Gastrocnemius medialis (tissue), 4 donors: ENCODE measurements at places on chromosomes 7 and 10. TPM values are rescaled to one million over a fixed set of nuclear protein-coding genes. Genes with fewer than 3 reads are reported as not detected.

DNA sequence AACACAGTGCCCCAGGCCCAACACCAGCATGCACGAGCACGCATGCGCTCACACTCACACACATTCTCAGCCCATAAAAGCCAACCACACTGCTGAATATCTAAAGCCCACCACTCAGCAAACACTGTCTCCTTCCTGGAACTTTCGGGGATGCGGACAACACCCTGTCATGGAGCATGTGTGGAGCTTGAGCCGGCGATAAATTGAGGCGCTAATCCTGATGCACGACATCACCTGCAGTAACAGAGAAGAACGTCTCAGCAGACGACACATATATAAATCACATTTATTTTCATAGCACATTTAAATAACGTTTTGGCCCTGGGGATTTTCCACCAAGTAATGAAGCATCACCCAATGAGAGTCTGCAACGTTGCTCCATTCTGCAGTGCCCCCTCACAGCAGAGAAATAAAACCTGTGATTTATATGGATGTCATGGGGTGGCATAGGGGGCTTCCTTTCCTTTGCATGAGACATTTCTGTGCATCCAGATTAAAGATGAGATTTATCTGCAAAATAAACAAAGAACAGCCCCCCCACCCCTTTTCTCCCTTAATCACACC, 267.7 kb upstream of the NFE2L3 start:
- no peak for DNase-seq

DNA sequence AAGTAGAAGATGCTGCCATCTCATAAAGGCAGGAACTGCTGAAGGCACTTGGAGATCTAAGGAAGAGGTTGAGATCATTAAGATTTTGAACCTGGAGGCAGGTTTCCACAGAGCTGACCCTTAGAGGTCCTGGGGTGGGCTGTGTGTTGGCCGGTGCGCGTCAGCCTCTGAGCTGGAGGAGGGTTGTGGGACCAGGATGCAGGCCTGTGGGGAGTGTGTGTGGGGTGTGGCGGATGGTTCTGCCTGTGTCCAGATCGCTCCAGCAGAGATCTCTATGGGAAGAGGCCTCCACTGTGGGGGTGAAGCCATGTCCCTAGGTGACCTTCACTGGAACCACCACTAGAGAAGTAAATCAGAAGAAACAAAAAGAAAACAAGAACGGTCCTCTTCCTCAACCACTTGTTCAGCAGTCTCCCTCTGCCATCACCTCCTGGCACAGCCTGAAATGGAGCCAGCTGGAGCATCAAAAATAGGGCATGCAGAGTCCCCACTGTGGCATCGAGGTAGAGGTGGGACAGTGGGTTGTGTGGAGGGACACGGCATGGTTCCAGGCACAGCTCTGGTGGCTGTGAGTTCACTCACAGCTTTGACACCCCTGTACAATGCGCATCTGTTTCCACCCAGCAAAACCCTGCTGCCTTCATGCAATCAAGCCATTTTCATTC, 453.8 kb downstream of the TCERG1L start:
- DNase-seq, result no peak

- no peak for DNase-seq
Measured at GRCh38 chr7:81886211-81886764, 116.4 kb upstream of the HGF start.

DNA sequence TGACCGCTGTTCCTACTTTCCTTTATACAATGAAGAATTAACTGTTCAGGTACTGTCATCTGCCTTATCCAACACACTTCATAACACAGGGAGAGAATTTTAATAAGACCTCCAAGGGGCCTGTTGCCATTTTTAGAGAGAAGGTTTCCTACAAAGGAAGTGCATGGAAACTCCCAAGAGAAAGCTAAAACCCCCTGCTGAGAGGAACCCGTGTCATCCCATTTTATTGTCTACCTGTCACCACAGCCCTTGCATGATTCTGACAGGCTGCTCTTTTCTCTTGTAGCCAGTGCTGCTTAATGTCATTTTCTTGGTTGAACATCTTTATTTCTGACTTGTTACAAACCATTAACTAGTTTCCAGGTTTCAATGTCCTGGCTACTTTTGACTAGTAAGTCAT, 98.4 kb downstream of the SNX10 start:
- DNase-seq, result no peak

GRCh38 chr7:50869108-50869725, 86.5 kb upstream of the GRB10 start:
- no peak for DNase-seq

DNA sequence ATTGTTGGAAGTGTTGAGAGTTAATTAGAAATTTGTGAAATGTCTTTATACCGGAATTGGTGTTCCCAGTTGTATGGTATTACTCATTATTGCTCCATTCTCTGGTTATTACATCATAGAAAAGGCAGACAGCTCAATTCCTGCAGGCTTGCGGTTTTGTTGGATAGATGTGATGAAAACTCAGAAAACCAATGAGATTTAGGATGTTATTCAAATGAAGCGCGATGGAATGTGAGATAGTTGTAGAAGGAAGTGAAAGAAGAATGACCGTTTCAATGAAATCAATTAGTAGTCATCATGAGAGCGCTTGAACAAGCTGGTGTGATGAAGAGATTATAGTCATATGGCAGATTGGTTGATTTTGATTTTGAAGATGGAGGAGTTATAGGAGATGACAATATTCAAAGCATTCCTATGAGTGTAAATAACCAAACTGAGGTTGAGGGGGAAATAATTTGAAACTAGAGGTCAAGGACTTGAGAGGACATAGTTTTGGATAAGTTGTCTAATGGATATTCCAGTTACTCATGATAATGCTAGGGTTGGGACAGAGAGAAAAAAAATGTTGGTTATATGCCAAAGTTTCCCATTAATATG, 991.5 kb downstream of the NRG3 start:
- no peak for DNase-seq

RTKN2 gene
- not detected for total RNA-seq

GRCh38 chr7:98755138-98755898, 114.5 kb downstream of the TMEM130 start:
- no peak for DNase-seq

PSD gene
- total RNA-seq, result not detected

DNA sequence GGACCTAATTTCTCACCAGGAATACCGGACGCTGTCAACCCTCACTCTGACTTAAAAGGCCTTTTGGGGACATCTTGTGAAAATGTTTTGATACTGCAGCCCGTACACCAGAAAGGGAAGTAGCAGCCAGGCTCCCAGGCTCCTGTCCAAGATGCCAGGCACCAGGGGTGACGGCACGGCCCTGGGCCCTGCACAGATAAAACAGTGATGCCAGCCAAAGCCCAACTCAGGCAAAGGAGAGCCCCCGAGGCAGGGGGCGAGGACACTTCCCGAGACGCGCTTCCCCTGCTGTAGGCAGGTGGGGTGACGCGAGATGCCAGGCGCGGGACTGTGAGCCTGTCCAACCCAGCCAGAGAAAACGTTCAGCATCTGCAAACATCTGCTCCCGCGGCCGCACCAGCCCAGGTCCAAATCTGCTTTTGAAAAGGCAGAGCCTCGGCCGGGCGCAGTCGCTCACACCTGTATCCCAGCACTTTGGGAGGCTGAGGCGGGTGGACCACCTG, 15.7 kb downstream of the ZFAND2A start:
- no peak for DNase-seq

DNA sequence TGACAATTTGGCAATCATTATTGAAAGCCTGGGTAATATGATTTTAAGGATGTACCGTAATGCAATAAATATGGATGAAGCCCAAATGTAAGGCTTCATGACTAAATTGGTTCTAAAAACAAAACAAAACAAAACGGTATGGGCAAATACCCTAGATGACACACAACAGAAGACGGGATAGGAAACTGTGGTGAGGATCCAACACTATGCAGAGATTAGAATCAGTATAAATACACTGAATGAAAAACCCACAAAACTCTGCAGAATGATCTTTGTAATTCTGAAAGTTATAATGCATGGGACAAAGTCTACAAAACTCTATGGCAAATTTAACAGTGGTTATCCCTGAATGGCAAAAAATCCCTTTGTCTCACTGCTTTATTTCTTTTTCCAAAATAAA, 57.6 kb downstream of the MALSU1 start:
- DNase-seq, result no peak

- no peak for DNase-seq
Measured at GRCh38 chr10:121753726-121754476, 155.7 kb upstream of the FGFR2 start.

DNA sequence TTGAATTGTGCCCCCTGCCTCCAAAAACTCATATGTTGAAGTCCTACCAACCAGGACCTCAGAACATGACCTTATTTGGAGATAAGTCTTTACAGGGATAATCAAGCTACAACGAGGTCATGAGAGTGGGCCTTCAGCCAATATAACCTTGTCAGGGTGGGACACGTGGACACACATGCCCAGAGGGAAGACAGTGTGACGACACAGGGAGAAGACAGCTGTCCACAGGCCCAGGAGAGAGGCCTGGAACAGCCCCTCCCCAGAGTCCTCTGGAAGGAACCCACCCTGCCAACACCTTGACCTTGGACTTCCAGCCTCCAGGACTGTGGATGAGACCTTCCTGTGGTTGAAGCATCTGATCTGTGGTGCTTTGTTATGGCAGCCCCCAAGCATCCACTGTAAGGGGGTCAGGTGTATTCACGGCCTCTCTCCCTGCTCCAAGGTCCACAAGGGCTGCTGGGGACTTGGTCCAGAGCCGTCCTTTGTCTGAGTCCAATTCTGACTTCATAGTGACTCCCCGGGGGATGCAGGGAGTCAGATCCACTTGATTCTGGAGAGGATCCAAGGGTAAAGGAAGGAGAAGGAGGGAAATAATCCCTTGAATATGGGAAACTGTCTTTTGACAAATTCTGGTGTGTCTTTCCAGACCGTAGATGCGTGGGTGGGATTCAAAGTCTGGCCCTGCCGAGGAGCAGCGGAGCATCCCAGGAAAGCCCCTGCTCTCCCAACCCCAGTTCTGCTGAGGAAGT, 7.0 kb downstream of the CALML3 start:
- DNase-seq, result no peak

DMBT1 gene
- 0.32 TPM for total RNA-seq

DNA sequence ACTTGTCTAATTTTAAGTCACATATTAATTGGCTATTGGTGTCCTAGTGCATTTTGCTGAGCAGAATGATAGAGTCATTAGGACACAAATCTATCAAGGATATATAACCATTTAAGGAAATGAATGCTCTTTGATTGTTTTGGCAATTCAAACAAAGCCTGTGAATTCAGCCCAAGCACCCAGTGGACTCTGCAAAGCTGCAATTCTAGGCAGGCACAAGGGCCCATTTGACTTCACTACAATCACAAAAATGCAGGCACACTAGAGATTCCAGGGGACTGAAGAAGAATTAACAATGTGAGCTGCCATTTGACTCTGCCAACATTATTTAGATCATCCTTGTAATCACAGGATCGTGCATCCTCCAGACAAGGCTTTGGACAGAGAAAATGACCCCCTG, 544.2 kb upstream of the PHF14 start:
- DNase-seq, result no peak

- no peak for DNase-seq
Measured at GRCh38 chr10:620971-621370, 68.5 kb downstream of the DIP2C start.

DNA sequence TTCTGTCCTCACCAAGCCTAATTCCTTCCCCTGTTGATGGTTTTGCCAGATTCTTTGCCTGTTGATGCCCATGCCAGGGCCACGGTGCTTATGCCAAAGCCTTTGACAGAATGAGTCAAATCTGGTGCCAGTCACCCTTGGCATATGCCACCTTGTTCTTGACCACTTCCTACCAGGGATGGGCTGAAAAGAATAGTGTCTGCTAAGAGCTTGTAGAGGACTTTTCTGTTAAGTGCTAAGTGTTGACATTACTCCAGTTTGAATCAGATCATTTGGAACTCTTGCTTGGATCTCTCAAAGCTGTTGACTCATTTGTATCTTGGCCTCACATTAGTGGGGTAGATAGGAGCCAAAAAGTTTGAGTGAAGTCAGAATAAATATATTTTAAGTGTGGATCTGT, 661.2 kb downstream of the AUTS2 start:
- no peak for DNase-seq

DNA sequence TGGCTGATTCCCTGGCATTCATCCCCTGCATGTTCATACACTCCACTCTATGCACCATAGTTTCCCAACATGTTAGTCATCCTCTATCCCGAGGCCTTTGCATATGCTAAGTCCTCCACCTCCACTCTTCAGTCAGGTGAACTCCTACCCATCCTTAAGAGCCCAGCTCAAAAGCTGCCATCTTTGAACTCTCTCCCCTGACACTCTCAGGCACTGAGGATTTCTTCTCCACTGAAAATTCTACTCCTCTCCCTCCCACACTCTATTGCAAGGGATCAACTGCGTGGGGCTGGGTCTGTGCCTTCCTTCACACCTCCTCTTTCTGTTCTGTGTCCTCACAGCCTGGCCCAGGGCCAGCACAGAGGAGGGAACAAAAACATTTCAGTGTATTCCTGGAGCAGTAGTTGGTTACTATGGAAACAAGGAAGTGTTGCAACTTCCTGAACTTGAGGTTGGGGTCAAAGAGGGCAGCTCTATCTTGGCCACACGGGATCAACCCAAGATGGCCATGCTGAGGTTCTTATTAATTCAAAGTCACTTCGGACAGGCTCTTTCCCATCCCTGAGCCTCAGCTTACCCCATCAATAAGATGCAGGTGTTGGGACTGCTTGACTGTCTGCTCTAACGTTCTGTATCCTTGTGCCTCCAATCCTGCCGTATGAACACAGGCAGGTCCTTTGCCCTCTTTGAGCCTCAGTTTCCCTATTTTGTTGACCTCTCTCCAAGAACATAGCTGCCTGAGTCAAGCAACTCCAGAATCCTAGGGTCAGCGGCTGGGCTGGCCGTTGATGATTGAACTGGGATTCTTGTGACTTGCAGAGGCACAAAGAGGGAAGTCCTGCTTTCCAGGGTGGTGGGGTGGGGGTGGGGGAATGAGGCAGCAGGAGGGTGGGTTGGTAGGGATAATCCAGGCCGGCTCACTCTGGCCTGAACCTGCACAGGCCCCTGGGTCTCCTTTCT, 15.5 kb downstream of the ZMIZ1 start:
- DNase-seq, result peak; percentile 90

PPP1R9A gene
- 17.3 TPM for total RNA-seq

DNA sequence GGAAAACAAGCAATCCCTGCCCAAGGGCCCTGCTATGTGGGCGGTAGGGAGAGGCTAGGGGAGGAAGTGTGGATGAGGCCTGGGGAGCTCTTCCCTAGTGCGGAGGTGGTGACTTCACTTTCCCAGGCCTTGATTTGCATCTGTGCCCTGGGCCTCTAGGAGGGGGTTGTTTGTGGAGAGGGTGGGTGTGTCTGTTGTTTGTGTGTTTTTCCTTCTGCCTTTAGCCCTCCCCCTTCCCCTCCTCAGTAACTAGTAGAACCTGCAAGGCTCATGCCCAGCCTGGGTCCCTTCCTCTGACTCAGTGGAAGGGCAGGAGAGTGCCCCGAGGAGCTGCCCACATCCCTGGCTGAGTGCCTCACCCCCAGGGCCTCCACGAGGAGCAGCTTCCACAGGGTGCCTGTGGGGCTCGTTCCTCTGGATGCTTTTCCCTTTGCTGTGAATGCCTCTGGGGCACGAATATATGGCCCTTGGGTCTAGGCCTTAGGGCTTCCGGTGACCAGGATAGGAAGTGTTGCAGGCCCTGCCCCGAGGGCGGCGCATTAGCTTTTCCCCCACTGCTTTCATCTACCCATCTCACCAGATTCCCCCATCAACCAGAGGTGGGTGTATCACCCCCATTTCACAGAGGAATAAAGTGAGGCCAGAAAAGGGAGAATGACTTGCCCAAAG, 89.4 kb upstream of the DUSP5 start:
- no peak for DNase-seq

SLIT1 gene
- total RNA-seq, result 0.10 TPM
